Stomach (tissue), 19 donors: ENCODE measurements at places on chromosomes 6 and 20.

GRCh38 chr20:49649672-49650071 lies 64.0 kb downstream of the B4GALT5 start:
- DNase-seq: no peak

DNA sequence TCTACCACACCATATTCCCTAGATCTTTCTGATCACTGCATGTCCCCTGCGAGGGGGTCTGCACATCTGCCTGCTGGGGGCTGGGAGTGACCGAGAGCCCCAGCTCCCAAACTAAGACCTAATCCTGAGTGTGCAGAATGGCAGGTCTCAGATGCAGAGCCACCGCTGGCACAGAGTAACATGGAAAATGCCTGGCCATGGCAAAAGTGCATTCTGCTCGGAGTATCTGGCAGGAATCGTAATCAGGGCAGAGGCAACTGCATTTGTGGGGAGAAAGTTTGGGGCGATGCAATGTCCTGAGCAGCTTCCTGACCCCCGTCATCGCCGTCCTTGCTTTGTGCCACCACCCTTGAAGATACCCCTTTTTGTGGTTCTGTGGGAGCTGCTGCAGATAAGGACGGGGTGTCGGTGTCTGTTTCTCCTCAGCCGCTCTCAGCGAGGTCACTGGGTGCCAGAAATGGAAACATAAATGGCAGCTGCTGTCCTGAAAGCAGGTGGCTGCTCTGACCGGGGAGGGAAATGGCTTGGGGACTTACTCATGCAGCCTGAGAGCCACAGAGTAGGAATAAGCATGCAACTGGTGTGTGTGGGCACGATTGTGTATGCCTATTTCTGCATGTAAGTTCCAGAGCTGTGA lies 157.9 kb downstream of the LY86 start:
- no peak for DNase-seq

GRCh38 chr6:137967689-137968454 lies 100.8 kb downstream of the TNFAIP3 start:
- no peak for DNase-seq

DNA sequence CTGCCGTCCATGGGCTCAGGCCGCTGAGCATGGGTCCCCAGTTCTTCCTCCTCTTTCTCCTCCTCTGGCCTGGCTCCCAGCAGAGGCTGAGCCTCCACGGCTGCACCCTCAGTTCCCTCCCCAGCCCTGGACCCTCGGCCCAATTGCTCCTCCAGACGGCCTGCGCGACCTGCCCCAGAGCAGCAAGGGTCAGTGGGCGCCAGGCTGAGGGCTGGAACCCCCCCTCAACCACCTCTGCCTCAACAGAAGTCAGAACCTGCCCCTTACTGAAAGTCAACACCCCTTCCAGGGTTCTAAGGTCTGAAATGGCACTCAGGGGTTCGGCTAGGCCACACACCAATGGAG lies 15.9 kb upstream of the SPAG4 start:
- DNase-seq: no peak

GRCh38 chr6:28211840-28212509 lies 13.1 kb upstream of the ZSCAN9 start:
- no peak for DNase-seq

- DNase-seq: peak; percentile 82
These were observed 103.1 kb upstream of the SPACA1 start for GRCh38 chr6:87944541-87944954.
